Heart left ventricle (tissue), 16 donors: ENCODE measurements at places on chromosomes 3 and 15.

- no peak for DNase-seq
Observed at GRCh38 chr15:42344763-42345162, 14.5 kb upstream of the CAPN3 start.

DNA sequence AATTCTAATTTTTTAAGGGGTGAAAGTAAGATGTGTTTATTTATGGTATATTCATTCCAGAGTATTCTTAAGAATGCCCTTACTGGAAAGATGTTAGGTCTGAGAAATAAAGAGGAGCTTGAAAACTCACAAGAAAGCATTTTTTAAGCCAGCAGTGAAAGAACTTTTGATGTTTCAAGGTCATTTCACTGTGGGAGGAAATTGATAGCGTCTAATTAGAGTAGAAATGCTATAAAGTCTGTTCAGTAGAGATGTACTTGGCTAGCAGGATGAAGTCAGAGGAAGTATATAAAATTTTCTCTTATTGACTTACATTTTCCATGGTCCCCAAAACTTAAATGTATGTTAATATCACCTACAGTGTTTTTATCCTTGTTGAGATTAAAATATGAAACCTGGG is 354.6 kb downstream of the CNTN6 start:
- DNase-seq, result no peak

- no peak for DNase-seq
Observed at GRCh38 chr15:48992545-48992944, 28.8 kb upstream of the SHC4 start.

DNA sequence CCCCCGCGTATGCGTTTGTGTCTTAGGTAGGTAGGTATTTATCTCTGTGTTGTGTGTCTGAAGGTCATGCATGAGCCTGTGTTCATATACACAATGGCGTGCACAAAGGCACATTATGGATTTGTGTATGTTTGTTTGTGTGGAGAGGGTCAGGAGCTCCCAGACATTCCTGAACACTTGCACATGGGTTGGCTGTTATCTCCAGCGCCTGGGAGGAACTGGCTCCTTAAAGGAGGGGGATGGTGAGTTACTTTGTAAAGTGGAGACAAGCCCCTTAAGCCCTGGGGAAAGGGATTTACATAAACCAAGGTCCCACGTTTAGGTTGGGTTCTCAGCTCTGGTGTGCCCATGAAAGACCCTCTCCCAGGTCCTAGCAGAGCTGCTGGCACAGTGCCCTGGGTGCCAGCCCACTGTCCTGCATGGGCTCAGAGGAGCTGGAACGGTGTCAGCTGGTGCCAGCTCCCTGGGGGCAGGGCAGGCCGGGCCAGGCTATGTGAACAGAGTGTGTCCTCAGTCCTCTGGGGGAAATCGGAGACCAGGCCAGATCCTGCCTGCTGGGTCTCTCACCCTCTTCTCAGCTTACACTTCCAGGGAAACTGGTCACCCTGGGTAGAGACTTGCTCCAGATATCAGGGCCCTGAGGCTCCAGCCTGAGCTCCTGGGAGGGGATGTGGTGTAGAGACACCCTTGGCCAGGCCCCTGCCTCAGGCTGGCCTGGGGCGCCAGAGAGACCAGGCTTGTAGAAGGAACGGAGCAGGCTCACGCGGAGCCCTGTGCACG is 25.1 kb downstream of the SNX33 start:
- DNase-seq, result no peak

DNA sequence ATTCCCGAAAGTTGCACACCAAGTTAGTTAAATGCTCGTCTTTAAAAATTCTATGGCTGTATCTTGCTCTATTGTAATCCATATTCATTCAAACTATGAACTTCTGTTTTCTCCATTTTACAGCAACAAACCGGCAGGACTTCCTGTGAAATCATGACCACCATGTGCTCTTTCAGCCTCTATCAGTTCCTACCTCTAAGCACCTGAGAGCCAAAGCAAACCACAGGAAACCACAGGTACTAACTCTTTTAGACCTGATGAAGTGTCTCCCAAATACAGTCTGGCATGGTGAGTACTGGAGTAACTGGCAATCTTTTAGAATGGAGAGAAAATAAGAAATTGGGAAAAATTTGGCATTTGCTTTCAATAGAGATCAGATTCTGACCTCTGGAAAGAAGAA is 186.5 kb upstream of the SLITRK3 start:
- no peak for DNase-seq

GRCh38 chr3:13378155-13378554 is 42.0 kb downstream of the NUP210 start:
- DNase-seq, result no peak

DNA sequence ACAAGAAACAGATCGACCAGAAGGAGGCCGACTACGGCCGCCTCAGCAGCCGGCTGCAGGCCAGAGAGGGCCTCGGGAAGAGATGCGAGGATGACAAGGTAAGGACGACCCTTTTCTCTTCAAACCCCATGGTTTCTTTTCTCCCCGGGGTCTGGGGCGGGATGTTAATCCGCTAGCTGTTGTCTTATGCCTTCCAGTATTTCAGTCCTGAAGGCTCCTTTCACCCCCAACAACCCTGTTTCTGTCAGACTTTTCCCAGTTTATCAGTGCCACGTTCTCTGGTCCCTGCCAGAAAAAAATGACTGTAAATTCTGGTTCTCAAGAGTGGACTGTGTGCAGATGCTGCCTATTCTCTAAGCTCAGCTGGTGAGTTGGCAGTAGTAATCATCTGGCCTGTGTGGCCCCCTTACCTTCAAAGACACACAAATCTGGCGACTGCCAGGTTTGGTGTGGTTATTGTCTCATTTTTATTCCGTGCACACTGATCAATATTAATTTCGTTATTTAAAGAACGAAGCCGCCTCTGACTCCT is 806 bp downstream of the GOLM2 start:
- no peak for DNase-seq

- DNase-seq, result no peak
Observed at GRCh38 chr15:47395076-47395475, 322.2 kb upstream of the SEMA6D start.

DNA sequence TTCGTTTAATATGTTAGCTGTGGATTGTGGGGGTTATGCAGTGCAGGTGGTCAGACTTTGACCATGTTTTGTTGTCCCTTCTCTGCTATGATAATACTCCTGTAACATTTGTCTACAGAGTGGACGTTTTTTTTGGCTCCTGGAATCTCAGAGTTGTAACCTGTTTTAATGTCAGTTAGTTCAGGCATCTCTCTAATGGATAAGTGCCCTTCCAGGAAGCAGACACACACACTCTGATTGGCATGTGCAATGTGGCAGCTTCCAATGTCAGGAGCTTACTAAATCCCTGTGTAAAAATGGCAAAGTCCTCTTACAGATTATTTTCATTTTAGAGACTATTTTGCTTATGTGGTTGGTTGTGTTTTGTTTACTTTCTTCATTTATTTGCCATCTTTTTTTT is 222.2 kb upstream of the ARPP21 start:
- no peak for DNase-seq

DNA sequence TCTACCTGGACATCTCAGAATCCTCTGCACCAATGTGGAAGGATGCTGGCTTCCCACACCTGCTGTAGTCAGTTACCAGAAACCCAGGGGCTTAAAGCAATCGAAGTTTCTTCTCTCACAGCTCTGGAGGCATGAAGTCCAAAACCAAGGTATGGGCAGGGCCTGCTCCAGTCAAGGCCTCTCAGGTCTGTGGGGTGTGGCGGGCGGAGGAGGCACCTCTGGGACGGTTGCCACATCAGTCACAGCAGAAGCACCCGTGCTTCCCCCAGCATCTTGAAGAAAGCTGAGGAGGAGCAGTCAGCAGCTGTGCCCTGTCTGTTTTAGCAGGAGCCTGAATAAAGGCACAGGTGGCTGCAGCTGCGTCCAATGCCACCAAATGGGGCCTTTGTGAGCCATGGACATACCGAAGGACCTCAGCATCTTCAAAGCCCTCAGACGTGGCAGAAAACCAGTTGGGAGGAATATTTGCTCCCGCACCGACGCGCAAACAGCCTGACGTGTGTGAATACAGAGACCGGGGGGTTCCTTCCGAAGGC is 68.9 kb downstream of the TFRC start:
- DNase-seq, result no peak

GRCh38 chr3:4670352-4670751 is 177.2 kb downstream of the ITPR1 start:
- DNase-seq, result no peak

GRCh38 chr3:143585720-143586456 is 262.4 kb downstream of the SLC9A9 start:
- no peak for DNase-seq

DNA sequence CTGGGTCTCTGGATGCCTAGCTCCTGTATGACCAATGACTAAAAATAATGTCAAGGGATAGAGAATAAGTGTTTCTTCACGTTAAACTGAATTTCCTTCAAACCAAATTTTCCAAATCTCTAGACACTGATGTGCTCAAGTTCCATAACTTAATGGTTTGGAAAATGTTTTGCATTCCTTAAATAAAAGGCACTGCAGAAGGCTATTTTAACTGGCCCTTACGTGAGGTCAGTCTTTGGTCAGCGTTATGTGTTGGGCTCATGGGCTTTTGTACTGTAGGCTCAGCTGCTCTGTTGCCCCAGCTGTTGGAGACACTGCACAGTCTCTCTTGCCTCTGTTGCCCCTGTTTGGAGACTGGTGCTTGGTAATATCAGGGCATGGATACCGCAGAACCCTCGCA is 188.5 kb downstream of the TPRG1 start:
- DNase-seq, result no peak
